ENCODE measurements at places on chromosomes 2 and 18.

DNA sequence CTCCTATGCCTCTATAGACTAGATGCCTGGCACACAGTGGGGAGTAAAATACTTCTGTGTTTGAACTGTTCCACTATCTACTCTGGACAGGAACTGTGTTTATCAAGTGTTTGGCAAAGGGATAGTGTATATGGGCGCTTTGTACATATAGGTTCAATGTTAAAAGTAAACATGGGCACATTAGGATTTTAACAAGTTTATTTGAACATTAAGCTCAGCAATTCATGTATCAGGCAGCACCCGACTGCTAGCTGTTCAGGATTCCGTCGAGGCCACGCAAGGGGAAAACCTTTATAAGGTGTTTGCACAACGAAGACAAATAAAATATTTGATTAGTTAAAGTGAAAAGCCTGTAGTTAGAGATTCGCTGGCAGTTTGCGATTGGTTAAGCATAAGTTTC, 43.4 kb upstream of the ROCK2 start:
- DNase-seq, result no peak

GRCh38 chr2:85071096-85071495, 62.1 kb upstream of the TCF7L1 start:
- no peak for DNase-seq

DNA sequence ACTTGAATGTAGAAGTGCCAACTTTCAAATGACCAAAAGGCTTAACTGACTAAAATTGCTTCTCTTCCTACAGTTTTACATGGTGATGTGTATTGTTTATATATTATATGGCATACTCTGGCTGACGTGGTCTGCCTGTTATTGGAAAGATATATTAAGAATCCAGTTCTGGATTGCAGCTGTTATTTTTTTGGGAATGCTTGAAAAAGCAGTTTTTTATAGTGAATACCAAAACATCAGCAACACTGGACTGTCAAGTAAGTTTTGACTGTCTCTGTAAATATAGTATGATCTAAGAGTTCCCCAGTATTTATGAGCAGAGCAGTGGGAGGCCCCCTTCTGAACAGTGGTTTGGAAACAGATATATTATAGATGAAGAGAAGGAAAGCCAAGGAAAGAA, 26.2 kb downstream of the TMEM87B start:
- DNase-seq, result no peak

DNA sequence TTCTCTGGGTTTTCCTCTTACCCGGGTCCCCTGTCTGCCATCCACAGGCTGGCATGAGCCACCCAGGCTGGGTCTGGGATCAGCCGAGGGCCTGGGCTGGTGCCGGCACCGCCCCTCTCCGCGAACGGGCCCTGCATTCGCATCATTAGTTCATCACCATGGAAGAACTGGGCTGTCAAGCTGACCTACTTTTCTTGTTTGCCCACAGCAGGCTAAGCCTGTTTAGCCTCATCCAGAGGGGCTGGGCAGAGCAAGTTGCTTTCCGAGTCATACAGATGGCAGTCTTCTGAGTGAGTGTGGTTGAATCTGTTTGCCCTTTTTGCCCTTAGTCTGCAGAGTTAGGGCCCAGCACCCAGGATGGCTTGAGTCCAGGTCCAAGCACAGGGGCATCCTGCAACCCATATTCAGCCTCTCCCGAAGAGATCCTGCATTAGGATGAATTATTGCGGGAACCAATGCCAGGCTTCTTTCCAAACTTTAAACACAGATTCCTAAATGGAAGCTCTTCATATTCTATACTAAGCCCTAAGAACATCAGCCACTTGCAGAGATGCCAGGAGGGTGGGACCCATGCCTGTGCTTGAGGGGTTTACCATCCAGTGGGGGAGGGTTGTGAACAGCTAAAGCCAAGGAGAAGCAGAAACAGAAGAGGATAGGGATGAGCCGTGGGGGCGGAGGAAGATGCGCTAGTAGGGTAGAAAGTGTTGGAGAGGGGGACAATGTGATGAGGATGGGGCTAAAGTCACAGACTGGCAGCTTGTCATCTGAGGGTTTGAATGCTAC, 68.0 kb downstream of the NPAS2 start:
- no peak for DNase-seq

All from activated CD4-positive, alpha-beta T cell treated with anti-CD3 and anti-CD28 coated beads, Interleukin-2, amount 50 U/mL, for 16 hours (primary cell).